ENCODE measurements at places on chromosomes 2 and 18. TPM values are rescaled to one million over a fixed set of nuclear protein-coding genes. Genes with fewer than 3 reads are reported as not detected.

The FAM110C gene
- 2.1 TPM for total RNA-seq

The CD207 gene
- not detected for total RNA-seq

The AKAIN1 gene
- not detected for total RNA-seq

The PXDN gene
- total RNA-seq, result not detected

The LONRF2 gene
- total RNA-seq, result 0.03 TPM

The PLB1 gene
- total RNA-seq, result 0.75 TPM

The CEBPZOS gene
- 41.0 TPM for total RNA-seq

The ATP6V1B1 gene
- total RNA-seq, result not detected

The LRRC30 gene
- total RNA-seq, result not detected

The SOWAHC gene
- total RNA-seq, result 1.4 TPM

The ADD2 gene
- 0.94 TPM for total RNA-seq

The IL1RL1 gene
- total RNA-seq, result 0.26 TPM

The LOXHD1 gene
- total RNA-seq, result not detected

The CCDC68 gene
- total RNA-seq, result 0.33 TPM

The TRABD2A gene
- total RNA-seq, result 83.3 TPM

The NCOA1 gene
- total RNA-seq, result 46.2 TPM
